ENCODE measurements at places on chromosomes 7 and 10. TPM values are rescaled to one million over a fixed set of nuclear protein-coding genes. Genes with fewer than 3 reads are reported as not detected.

DNA sequence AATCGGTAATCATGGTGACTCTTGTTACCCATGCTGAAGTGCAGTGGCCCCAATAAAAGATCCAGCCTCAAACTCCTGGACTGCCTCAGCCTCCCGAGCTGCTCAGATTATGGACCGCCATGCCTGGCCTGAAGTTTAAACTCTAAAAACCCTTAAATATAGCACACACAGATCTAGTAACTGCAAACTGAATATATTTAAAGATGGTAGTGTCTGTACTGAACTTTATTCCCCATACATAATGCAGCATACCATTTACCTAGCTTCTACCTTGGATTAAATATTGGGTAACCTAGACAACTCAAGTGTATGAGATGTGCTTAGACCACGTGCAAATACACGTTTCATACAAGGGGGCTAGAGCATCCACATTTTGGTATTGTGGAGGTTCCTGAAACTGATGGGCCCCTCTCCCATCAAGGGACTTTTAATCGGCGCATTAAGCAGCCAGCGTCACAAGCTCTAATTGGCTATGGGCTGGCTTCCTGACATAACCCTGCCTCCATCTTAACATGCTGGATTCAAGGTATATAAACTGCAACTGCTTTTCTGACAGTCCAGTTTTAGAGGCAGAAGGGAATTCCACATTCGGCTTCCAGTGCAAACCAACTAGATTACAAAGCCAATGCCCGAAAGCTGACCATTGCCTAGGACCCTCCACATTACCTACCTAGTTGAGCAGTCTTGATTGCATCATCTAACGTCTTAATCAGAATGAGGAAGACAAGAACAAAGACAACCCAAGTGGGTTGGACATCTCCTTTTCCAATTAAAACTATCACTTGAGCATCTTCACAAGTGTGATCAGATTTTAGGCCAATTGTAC, 13.0 kb downstream of the HNRNPA2B1 start:
- no peak for DNase-seq
- H3K27ac ChIP-seq, result no peak overlapping the region
- peaks cover 13% of the 10 kb centered on the region for H3K4me1 ChIP-seq
- H3K4me3 ChIP-seq, result no peak overlapping the region
- H3K36me3 ChIP-seq, result peaks cover 20% of the 10 kb centered on the region

DNA sequence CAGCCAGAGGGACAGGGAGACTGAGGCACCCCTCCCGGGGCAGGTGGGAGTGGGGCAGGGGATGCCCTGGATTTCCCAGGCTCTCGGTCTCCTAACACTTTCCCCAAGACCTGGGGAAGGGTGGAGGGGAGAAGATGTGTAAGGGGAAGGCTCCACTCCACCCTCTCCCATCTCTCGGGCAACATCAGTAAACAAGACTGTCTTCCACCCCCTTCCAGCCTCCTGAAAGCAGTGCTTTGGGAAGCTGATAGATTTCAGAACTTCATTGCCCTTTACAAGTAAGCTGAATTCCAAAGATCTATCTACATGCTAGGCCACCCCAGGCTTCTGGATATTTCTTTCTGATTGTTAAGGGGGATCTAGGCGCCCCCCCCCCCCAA, 3.7 kb downstream of the FLNC start:
- no peak for DNase-seq
- no peak overlapping the region for H3K4me3 ChIP-seq
- no peaks in the 10 kb centered on the region for H3K36me3 ChIP-seq
- peaks cover 9% of the 10 kb centered on the region for H3K4me1 ChIP-seq

Gene LEP
- 0.10 TPM for total RNA-seq

DNA sequence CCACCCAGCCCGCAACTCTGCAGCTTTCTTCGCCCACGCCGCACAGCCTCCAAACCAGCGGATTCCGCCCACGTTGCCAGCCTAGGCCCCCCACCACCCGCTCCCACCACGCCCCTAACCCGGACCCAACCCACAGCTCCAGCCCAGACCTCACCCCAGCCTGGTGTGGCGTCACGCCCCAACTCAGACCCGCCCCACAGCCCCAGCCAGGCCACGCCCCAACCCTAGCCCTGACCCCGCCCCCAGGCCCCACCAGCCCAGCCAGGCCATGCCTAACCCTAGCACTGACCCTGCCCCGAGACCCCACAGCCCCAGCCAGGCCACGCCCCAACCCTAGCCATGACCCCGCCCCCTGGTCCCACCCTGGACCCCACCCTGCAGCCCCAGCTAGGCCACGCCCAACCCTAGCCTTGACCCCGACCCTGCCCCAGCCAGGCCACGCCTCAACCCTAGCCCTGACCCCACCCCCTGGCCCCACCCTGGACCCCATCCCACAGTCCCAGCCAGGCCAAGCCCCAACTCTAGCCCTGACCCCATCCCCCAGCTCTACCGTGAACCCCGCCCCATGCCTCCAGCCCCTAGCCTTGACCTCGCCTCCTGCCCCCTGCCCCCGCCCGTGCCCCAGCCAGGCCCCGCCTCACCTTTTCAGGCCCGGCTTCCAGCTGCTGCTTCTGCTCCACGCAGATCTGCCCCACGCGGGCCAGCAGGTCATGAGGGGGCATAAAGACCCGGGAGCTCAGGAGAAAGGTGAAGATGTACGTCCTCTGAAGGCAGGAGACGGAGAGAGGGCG, 64.0 kb downstream of the RASGEF1A start:
- H3K4me3 ChIP-seq, result no peak overlapping the region
- H3K36me3 ChIP-seq, result no peaks in the 10 kb centered on the region
- DNase-seq, result no peak
- no peak overlapping the region for H3K27ac ChIP-seq

GRCh38 chr7:1046722-1047679, 2.7 kb downstream of the GPR146 start:
- peaks cover 3% of the 10 kb centered on the region for H3K36me3 ChIP-seq
- no peaks in the 10 kb centered on the region for H3K27me3 ChIP-seq
- peaks cover 51% of the 10 kb centered on the region for H3K4me1 ChIP-seq

Gene OR6B1
- not detected for total RNA-seq

- no peaks in the 10 kb centered on the region for H3K4me1 ChIP-seq
- no peak for DNase-seq
- no peaks in the 10 kb centered on the region for H3K36me3 ChIP-seq
- H3K27ac ChIP-seq, result no peak overlapping the region
- no peaks in the 10 kb centered on the region for H3K27me3 ChIP-seq
Measured at GRCh38 chr7:94272821-94273583, 121.7 kb upstream of the COL1A2 start.

GRCh38 chr10:123166618-123167017, 12.4 kb downstream of the BUB3 start:
- H3K27ac ChIP-seq, result no peak overlapping the region
- peaks cover 40% of the 10 kb centered on the region for H3K36me3 ChIP-seq
- no peak for DNase-seq
- H3K4me3 ChIP-seq, result no peak overlapping the region
- H3K27me3 ChIP-seq, result no peaks in the 10 kb centered on the region

Gene MMD2
- total RNA-seq, result not detected

DNA sequence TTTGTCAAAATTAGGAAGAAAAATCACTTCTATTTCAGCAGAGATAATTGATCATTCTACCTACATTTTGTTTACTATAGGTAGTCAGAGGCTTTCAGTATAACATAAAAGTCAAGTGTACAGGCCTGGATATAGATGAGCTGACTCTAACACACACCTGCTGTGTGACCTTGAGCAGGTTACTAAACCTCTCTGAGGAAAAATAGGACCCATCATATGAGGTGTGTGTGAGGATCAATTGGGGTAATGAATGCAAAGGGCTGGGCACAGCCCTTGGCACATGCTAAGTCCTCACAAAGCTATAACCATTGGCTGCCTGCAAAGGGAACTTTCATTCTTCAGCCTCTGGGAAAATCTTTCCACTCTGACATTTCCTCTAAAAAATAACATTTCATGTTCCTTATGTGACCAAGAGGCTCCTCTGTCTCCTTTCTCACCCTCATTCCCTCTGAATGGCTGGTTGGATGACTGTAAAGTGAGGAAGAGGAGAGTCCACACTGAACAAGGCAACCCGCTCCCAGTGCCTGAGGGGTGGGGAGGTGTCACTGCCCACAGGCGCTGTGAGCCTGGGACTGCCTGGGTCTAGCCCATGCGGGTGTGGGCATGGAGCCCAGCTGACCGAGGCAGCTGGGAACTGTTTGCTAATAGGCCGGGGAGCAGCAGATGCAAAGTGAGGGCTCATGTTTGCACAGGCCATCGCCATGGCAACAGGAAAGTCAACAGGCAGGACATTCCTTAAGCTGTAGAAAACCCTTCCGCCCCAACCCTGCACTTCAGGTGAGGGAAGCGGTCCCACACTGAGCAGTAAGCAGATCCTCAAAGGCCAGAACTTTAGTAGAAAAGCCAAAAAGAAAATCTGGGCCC, 36.8 kb downstream of the MYOF start:
- no peaks in the 10 kb centered on the region for H3K36me3 ChIP-seq
- no peaks in the 10 kb centered on the region for H3K4me1 ChIP-seq
- DNase-seq, result no peak
- H3K4me3 ChIP-seq, result no peak overlapping the region

Gene ELAPOR2
- total RNA-seq, result 6.4 TPM

GRCh38 chr7:123746055-123746454, 2.7 kb downstream of the WASL start:
- H3K36me3 ChIP-seq, result peaks cover 5% of the 10 kb centered on the region
- H3K27me3 ChIP-seq, result no peaks in the 10 kb centered on the region
- no peak for DNase-seq
- no peak overlapping the region for H3K4me3 ChIP-seq
- H3K27ac ChIP-seq, result no peak overlapping the region

DNA sequence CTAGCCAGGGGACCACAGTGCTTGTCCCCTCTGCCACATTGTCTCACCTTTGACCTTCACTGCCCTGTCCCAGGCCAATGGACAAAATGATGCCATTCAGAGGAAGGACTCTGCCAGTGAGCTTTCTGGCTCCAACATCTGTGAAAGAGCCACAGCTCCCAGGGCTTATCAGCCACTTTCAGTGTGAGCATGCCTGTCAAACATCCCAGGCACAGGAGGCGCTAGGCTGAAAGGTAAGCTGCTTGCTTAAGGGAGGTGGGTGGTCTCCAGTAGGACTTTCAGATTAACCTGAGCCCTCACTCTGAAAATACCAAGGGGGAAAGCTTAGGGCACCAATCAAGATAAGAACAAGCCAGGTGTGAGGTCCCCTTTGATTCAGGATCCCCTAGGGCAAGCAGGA, 59.8 kb upstream of the GDF10 start:
- no peaks in the 10 kb centered on the region for H3K4me1 ChIP-seq
- DNase-seq, result no peak

- H3K27me3 ChIP-seq, result no peaks in the 10 kb centered on the region
- no peaks in the 10 kb centered on the region for H3K4me1 ChIP-seq
- no peak for DNase-seq
- no peak overlapping the region for H3K27ac ChIP-seq
- no peak overlapping the region for H3K4me3 ChIP-seq
Measured at GRCh38 chr7:37052705-37053104, 328.4 kb upstream of the AOAH start.

GRCh38 chr10:89867964-89868363, 166.6 kb downstream of the KIF20B start:
- H3K4me3 ChIP-seq, result no peak overlapping the region
- no peak for DNase-seq
- H3K27me3 ChIP-seq, result no peaks in the 10 kb centered on the region
- no peak overlapping the region for H3K27ac ChIP-seq
- no peaks in the 10 kb centered on the region for H3K4me1 ChIP-seq
- no peaks in the 10 kb centered on the region for H3K36me3 ChIP-seq

DNA sequence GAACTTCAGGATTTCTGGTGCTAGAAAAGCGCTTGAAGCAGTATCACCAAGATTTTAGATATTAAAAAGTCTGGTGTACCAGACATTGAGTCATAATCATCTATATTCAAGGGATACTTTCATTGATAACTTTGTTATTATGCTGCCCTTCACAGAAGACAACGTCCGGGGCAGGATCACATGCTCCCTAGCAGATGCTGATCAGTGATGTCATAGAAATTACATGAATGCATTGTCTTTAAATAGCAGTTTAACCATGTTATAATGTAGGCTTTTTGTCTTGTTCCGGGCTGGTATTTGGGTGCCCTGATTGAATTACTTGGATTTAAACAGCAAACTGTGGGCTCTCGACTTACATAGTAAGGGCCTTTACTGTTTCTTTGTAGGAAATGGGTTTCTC, 54.0 kb downstream of the VWA2 start:
- no peak overlapping the region for H3K27ac ChIP-seq
- peaks cover 21% of the 10 kb centered on the region for H3K36me3 ChIP-seq
- no peaks in the 10 kb centered on the region for H3K4me1 ChIP-seq
- H3K4me3 ChIP-seq, result no peak overlapping the region

Gene FMC1
- total RNA-seq, result 6.9 TPM

Gene MEIG1
- total RNA-seq, result 1.9 TPM

- H3K4me1 ChIP-seq, result no peaks in the 10 kb centered on the region
- H3K27ac ChIP-seq, result no peak overlapping the region
- DNase-seq, result no peak
Measured at GRCh38 chr7:20749906-20750305, 36.8 kb downstream of the SP8 start.

DNA sequence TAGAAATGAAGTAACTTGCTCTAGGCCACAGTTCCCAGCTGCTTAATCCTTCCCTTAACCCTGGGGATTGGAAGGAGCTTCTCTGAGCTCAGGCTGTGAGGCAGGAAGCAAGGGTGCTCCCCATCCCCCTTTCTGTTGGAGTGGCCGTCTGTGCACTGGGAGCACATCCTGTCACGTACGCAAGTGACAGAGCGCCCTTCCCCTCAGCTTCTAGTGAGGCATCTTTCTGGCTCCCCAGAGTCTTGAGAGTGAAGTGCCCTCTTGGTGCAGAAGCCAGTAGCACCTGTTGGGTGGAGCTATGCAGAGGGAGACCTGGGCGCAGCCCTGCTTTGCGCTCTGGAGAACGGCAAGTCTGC, 47.8 kb downstream of the SHH start:
- peaks cover 31% of the 10 kb centered on the region for H3K4me1 ChIP-seq
- peak; percentile 42 for DNase-seq
- no peaks in the 10 kb centered on the region for H3K27me3 ChIP-seq
- peak overlapping the region; percentile 12 for H3K4me3 ChIP-seq
- peaks cover 8% of the 10 kb centered on the region for H3K36me3 ChIP-seq
- H3K27ac ChIP-seq, result peak overlapping the region; percentile 67

DNA sequence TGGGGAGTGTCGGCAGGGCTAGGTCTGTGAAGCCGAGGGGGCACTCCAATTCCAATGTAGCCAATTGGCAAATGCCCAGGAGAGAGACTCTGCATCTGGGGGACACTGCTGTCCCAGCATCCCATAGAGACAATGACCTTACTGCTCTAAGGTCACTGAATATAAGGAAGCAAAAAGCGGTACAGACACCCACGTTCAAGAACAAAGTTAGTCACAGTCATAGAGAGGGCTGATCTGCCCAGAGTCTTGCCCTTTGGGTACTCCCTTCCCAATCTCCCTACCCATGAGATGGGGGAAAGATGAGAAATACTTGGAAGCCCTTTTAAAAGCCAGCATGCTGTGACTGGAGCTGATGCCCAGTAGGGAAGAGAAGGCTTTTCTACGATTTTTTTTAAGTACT, 76.3 kb upstream of the GSDME start:
- H3K4me3 ChIP-seq, result no peak overlapping the region
- H3K27ac ChIP-seq, result no peak overlapping the region
- H3K36me3 ChIP-seq, result peaks cover 21% of the 10 kb centered on the region
- H3K27me3 ChIP-seq, result no peaks in the 10 kb centered on the region
